ENCODE measurements at places on chromosomes 16 and 17. TPM values are rescaled to one million over a fixed set of nuclear protein-coding genes. Genes with fewer than 3 reads are reported as not detected.

Gene CES1
- not detected for total RNA-seq

Gene PSMD7
- 118 TPM for total RNA-seq

Gene ENGASE
- total RNA-seq = 21.3 TPM

Gene ETV4
- total RNA-seq = 191 TPM

Gene SPECC1
- total RNA-seq = 54.1 TPM

Gene BCL6B
- total RNA-seq = 8.3 TPM

Gene TP53TG3D
- total RNA-seq = not detected

Gene TMEM204
- not detected for total RNA-seq

DNA sequence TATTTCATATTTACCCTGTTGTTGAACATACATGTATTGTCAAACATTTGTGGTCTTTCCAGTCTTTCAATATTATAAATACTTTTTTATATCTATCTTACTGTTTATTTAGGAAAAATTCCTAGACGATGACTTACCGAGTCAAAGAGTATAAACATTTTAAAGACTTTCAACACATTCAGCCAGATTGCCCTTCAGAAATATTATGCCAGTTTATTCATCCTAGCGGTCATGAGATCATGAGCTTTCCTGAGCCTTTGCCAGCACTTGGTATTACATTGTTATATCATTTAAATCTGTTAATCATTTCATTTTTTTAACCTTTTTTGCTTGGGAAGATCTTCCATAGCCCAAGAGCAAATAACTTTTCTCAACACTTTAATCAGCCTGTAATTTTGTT, 197.4 kb downstream of the SPECC1 start:
- DNase-seq = no peak

GRCh38 chr17:64247836-64248235, 15.2 kb downstream of the TEX2 start:
- no peak for DNase-seq

DNA sequence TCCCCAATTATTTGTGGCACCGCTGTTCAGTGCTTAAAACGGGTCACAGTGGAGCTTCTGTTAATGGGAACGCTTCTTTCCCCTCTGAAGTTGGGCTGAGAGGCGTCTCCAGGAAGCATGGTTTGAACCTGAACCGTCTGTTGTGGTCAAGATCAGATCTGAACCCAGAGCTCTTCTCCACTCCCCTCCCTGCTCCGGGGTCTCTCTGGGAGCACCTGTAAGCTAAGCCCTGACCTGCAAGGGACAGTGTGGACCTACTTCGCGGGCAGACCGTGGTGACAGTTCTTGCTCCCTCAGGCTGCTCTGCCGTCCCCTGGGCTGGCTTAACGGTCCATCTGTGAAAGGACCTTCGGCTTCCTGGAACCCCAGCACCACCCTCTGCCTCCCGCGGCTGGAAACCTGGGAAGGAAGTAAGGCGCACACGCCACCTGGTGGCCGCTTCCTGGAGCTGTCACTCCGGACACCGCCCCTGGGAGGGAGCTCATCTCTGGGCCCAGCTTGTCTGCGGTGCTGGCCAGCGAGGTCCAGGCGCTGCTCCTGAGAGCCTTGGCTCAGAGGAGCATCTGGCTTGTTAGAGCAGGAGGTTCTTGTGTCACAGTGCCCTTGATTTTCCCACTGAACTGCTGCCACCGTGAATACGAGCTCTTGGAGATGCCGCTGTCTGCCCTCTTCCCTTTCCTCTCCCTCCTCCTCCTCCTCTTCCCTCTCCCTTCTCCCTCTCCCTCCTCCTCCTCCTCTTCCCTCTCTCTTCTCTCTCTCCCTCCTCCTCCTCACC, 518.5 kb upstream of the EEF2KMT start:
- peak; percentile 89 for DNase-seq

DNA sequence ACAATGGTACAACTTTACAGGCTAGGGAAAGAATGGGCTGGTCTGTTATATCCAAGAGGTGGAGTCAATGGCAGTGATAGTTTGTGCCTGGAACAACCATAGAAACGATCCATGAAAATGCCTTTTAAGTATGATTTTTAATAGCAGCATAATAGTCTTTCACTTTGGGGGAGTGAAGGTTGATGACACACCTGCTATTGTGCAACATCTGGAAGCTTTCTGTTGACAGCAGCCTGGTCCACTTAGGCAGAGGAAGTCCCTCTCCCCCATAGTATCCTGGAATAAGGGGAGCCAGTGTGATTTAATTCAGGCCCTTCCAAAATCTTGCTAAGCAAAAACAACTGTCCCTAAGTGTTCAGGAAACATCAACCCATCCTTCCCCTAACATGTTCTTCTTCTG, 56.3 kb upstream of the HS3ST4 start:
- no peak for DNase-seq

- no peak for DNase-seq
Observed at GRCh38 chr16:53142823-53143568, 88.2 kb downstream of the CHD9 start.

- DNase-seq = no peak
Observed at GRCh38 chr17:9937241-9937761, 32.2 kb upstream of the RCVRN start.

DNA sequence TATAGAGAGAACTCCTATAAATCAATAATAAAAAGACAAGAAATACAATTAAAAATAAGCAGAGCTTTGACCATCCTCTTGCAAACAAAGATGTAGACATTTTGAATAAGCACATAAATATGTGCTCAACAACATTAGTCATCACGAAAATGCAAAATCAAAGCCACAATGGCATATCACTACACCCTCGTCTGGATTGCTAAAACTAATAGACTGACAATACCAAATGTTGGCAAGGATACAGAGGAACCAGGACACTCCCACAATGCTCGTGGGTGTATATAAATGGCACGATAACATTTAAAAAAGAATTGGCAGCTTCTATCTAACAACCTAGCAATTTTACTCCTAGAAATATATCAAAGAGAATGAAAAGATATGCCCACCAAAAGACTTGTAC, 530.8 kb downstream of the HAPSTR1 start:
- DNase-seq = no peak

DNA sequence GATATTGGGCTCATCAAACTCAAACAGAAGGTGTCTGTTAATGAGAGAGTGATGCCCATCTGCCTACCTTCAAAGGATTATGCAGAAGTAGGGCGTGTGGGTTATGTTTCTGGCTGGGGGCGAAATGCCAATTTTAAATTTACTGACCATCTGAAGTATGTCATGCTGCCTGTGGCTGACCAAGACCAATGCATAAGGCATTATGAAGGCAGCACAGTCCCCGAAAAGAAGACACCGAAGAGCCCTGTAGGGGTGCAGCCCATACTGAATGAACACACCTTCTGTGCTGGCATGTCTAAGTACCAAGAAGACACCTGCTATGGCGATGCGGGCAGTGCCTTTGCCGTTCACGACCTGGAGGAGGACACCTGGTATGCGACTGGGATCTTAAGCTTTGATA, 2.6 kb upstream of the HPR start:
- DNase-seq = no peak

DNA sequence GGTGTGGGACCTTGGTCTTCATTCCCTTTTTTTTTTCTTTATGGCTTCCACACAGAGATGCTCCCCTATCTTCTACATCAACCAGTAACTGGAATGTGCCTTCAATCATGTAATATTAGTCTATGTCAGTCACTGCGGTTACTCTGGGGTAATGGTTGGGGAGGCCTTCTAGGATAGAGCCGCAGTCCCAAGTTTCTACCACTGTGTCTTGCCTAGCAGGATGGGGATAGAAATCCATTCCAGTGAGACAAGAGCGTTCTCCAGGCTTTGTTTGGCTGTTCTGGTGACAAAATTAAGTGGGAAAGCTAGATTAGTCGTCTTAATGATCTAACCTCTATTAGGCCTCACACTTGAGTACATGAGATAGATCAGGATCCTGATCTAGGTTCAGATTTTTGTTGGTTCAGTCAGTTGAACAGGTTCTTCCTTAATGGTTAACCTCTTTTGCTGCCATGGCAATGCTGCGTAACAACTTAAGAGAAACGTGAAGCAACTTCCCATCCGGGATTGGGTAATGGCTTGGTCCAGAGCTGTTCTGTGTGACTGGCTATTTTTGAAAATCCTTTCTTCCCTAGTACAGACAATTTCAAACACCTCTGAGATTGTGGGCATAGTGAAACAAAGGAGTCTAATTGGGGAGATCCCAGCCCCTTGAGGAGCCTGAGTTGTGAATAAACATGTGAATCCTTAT, 8.7 kb downstream of the MSL1 start:
- DNase-seq = no peak

GRCh38 chr17:82065638-82066303, at the start of gene DUS1L:
Gene DUS1L, minus strand, starts transcription at chr17:82065804. Its CDS starts 745 bp downstream, at chr17:82065059.
- peak; percentile 98 for DNase-seq

- no peak for DNase-seq
Observed at GRCh38 chr17:2259769-2260536, 43.6 kb downstream of the SMG6 start.

- no peak for DNase-seq
Observed at GRCh38 chr16:65222049-65222448, 100.2 kb upstream of the CDH11 start.

- DNase-seq = peak; percentile 65
Observed at GRCh38 chr17:17172001-17172939, 33.9 kb downstream of the PLD6 start.

DNA sequence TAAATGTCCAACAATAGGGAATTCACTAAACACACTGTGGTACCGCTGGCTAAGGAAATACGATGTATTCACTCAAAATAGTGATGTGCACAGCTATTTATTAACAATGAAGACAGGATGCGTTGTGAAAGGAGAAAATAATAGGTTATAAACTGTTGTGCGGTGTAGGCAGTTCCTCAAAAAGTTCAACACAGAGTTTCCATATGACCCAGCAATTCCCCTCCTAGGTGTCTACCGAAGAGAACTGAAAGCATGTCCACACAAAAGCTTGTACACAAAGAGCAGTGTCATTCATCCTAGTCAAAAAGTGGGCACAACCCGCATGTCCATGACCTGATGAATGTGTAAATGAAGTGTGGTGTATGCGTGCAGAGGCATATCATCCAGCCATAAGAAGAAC, 1.2 kb upstream of the CES1 start:
- no peak for DNase-seq

DNA sequence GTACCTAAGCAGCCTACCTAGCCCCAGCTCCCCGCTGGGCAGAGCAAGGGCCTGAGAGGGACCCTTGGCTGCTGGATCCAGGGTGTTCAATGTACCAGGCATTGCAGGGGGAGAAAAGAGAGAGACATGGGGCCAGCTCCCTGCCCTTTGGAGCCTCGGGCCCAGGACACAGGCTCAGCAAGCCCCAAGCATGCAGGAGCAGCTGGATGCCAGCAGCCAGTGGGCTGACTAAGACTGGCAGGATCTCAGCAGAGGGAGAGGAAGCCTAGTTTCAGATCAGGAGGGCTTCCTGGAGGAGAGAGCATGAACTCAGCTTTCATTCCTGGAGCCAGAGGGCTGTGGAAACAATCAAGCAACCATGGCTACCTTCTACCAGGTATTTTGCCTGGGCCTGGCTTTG, 82.0 kb upstream of the NKD1 start:
- no peak for DNase-seq

- no peak for DNase-seq
Observed at GRCh38 chr17:31111183-31111582, 16.4 kb downstream of the NF1 start.

DNA sequence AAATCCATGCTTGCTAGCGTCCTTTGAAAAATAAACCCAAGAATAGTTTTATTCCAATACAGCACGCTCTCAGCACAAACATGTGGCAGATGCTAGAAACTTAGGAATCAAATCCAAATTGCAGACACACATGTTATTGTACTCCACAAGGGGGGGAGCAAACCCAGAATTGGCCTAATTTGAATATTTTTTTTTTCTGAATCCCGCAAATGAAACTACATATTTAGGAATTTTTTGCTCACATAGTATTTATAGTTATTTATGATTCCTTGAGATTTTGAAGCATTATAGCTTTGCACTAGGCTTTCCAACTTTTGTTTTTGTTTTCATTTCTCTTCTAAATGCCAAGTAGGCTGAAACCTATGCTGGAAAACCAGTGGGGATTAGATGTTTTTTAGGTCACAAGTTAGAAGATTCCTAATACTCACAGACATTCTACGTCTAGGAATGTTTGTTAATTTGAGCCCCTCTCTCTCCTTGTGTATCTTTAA, 59.3 kb upstream of the CDH11 start:
- no peak for DNase-seq

DNA sequence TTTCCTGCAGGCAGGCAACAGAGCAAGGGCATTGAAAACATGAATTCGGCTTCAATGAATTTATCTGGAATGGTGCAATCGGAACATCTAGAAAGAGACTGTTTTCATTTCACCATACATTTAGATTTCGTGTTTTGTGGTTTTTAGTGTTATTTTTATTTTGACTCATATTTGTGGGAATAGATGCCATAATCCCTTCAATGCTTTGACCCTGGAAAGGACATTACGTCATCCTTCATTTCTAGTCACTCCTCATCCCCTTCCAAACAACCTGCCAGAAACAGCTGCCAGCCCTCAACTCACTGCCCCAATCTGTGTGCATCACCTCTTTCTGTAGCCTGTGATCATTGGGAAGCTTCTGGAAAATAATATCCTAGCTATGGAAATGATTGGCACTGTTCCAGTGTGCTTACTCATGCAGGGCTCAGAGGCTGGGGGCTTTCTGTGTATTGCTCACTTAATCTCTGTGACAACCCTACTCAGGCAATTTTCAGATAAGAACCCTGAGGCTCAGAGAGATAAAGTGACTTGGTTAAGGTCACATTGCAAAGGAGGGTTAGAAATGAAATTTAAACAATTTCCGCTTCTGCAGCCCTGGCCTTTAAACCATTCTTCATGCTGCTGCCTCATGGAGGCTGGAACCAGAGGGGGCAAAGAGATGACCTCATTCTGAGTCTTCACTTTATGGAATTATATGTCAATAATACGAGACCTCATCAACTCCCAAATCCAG, 9.5 kb upstream of the KSR1 start:
- DNase-seq = no peak

DNA sequence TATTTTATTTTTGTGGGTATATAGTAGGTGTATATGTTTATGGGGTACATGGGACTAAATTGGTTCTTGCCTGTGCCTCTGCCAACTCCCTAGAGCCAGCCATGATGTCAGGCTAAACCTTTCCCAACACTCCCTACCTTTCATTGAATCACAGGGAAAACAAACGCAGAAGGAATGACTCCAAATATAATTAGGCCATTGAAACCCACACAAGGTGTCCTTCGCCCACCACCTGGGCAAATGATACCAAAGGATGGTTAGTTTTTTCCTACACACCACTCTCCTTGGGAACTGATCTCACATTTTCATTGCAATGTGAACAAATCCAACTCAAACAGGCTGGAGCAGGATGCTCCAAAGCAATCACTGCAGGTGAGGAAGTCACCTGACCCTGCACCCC, 27.5 kb downstream of the WSB1 start:
- DNase-seq = no peak
